D721Med (cell line): ENCODE measurements at places on chromosomes 1 and 21.

DNA sequence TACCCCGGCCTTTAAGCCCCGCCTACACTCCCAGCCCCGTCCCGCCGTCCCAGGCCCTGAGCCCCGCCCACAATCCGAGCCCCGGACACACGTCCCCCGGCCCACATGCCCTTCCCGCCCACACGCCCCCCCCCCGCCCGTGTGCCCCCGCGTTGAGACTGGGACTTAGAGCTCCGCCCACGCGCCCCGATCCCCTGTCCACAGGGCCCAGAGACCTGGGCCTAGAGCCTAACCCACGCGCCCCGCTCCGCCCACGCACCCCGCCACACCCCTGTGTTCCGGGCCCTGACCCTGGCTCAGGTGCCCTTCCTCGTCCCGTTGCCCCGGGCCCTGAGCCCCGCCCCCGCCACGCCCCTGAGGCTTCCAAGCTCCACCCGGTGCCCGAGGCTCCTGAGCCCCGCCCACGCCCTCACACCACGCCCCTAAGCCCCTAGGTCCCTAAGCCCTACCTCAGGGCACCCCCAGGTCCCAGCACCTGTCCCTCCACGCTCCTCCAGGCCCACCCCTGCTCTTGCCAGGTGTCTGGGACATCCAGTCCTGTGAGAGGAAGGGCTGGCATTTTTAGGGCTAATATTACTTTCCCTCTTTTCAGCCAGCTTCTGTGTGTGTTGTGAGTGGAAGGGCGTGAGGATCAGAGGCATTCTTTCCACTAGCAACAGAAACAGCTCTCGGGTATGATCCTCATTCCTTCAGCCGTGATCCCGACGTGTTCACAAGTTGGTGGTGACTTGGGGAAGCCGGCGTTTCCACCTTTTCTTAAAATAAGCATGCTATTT, 552 bp upstream of the GPR157 start:
- peak; percentile 71 for DNase-seq

DNA sequence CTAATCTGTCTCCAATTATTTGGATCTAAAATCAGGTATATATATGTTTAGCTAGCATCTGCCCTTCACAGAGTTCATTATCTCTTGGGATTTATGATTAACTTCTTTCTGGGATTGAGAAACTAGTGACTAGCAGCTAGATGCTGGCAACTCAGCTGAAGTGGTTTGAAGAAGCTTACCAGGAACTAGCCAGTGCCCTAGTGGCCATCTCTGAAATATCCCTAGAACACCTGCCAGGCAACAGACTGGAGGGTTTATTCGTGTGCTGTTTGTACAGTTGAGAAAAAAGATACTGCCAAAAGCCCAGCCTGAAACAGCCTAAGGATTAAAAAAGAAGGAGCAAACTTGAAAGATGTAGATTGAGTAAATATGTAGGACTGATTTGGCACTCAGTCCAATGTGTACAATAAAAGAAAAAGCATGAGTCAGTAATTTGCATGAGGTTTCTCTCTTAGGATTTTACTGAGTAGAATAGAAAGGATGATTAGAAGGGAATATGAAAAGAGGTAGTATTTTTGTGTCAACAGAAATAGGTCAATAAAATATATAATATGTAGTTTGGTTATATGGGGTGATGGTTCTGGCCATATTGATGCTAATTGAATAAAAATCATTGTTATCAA, 1144.6 kb upstream of the ADGRL2 start:
- DNase-seq, result no peak

GRCh38 chr1:73516451-73516850, 681.5 kb downstream of the LRRIQ3 start:
- DNase-seq, result no peak

DNA sequence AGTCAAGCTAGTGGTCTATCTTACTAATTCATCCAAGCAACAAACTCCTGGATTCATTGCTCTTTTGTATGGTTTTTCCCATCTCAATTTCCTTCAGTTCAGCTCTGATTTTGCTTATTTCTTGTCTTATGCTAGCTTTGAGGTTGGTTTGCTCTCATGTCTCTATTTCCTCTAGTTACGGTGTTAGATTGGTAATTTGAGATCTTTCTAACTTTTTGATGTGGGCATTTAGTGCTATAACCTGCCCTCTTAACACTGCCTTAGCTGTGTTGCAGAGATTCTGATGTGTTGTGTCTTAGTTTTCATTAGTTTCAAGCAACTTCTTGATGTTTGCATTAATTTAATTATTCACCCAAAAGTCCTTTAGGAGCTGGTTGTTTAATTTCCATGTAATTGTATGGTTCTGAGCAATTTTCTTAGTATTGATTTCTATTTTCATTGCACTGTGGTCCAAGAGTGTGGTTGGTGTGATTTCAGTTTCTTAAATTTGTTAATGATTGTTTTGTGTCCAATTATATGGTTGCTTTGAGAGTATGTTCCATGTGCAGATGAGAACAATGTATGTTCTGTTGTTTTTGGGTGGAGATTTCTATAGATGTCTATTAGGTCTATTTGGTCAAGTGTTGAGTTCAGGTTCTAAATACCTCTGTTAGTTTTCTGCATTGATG, 154.6 kb downstream of the PLPPR5 start:
- DNase-seq, result no peak

DNA sequence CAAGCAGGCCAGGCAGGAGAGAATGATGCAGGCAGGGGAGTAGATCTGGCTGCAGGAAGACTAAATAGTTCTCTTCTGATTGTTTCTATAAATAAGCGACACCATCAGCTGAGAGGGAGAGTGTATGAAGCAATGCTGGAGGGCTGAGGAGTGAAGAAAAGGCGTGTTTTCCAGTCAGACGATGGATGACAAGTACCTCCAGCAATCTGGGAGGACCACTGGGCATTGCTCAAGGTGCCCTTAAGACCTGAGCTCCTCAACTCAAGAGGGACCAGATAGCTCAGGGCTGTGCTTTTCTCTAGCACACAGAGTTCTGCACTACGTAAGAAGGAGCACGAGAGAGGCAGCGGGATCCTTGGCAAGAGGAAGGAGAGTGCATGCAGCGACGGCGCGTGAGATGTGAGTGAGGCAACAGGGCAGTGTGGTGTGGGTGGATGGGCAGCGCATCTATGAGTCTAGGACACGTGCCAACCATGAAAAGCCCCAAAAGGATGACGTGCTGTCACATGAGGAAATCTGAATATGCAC, 36.0 kb downstream of the PABPC4 start:
- no peak for DNase-seq

DNA sequence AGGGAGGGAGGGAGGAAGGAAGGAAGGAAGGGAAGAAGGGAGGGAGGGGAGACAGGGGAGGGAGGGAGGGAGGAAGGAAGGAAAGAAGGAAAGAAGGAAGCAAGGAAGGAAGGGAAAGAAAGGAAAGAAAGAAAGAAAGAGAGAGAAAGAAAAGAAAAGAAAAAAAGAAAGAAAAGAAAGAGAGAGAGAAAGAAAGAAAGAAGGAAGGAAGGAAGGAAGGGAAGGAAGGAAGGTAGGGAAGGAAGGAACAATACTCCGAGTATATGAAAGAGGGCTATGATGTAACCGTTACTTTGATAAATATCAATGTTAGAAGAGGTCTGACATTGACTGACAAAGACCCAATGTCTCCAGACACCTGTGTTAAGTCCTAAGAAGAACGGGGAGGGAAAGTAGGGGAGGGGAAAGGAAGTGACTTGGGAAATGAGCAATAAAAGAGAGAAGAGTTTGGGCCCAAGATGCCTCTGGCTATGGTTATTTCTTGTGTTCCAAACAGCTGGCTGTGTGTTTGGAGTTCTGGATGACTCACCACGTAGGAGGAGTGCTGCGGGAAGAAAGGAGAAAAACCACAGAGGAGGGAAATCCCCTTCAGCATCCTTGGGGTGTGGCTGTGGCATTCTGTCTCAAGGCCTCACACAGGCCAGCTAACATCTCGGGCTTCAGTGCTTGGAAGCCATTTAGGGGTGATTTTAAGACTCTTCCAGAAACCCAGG, 37.0 kb upstream of the RXRG start:
- DNase-seq, result no peak
